ENCODE measurements at places on chromosomes 5 and 9.

DNA sequence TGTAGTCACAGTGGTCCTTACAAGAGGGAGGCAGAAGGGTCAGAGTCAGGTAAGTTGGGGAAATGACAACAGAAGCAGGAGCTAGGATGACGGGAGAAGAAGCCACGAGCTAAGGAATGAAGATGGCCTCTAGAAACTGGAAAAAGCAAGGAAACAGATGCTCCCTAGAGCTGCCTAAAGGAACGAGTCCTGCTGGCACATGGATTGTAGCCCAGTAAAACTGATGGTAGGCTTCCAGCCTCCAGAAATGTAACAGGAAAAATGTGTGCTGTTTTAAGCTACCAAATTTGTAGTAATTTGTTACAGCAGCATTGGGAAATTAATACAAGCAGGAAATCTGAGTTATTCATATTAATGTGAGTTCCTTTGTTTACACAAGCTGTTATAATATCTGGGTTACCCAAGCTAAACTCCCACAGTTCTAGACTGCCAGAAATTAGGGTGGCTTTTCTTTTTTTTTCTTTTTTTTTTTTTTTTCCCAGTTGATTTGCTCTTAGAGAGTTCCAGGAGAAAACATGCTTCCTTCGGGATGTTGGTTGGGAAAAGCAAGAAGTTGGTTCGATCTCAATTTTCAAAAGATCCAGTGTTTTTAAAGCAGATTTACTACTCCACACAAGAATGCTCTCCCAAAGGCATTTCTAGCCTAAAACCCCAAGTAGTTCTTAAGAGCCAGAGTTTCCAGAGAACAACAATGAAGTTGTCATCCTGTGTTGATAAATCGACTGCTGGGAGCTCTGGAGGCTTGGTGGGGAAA lies 400.0 kb upstream of the SLC24A2 start:
- DNase-seq, result no peak

DNA sequence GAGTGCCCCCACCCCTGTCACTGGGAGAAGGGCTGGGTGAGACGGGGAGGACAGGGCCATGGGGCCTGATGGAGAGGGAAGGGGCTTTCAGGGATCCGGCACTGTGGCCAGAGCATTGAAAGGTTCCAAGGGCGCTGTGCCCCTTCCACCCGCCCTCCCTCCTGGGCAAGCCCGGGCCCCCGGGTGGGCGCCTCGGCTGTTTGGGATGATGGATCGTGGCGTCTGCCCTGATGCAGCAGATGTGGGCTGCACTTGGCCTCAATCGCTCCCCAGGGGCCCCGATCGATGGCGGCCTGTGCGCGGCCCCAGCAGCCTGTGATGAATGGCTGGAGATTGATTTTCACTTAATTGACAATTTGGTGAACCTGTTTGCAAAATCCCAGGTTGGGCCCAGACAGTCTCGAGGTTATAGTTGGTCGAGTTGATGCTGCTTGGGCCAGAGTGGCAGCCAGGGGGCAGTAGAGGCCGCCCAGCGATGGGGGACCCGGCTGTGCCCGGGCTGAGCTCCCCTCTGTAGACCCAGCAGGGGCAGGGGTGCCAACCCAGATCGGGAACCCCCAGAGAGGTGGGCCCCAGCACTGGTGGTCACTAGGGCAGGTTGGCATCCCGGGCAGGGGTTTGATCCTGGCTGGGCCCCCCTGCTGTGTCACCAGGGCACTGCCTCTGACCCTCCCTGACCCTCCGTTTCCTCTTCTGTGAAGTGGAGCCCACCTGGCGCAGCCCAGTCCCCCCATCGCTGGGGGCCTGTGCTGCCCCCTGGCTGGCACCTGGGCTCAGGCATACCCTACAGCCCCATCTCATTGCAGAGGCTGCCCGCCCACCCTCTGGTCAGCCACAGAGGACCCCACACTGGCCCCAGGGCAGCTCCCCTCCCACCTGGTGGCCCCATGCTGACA lies 34.7 kb downstream of the LHX3 start:
- peak; percentile 38 for DNase-seq

- DNase-seq, result no peak
These were observed 71.0 kb downstream of the USP20 start for GRCh38 chr9:129906298-129906697.

DNA sequence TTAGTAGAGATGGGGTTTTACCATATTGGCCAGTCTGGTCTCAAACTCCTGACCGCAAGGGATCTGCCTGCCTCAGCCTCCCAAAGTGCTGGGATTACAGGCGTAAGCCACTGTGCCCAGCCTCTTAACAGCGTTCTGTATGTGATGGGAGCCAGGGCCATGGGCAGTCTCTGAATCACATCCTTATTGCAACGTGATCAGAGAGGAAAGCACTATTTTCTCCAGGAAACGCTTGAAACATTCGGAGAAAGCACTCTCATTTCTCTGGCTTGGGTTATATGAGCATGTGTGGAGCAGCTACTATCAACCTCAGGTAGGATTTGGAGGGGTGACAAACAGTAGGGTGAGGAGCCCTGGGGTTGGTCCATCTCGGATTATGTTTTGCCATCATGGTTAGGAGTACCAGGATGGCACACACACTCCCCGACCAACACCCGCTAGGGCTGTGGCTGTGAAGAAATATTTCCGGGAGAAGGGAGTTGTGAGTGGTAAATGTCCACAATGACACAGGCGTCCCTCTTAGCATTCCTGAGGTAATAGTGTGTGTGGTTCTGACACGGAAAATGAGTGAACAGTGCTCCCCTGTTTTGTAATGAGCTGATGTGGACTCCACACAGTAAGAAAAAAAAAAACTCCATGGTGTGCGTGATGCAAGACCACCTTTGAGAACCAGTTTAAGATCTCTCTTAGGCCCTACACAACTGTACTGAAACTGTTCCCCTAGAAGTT lies 406.2 kb upstream of the ZNF608 start:
- no peak for DNase-seq

DNA sequence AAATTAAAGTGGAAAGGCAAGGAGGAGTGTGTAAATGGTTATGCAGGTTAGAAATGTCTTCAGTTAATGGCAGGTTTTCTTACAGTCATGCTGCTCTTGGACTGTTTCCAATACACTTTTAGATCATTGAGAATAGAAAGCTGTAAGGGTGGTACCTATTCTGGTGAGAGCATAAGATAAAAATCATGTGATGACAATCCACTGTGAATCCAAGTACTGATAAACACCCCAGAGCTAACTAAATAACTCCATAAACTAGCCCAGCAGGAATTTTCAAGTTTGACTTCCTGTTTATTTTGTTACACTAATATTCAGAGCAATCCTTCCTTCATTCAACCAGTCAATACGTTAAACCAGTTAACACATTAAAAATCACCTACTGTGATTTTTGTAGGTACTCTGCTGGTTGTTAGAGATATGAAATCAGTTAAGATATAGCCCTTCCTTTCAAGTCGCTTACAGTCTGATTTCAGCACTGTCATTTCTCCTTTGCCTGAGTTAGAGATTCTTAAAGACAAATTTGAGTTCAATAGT lies 22.6 kb downstream of the VCAN start:
- DNase-seq, result no peak

GRCh38 chr5:6517510-6517909 lies 68.9 kb downstream of the UBE2QL1 start:
- no peak for DNase-seq

GRCh38 chr9:127133739-127134167 lies 11.3 kb upstream of the ANGPTL2 start:
- no peak for DNase-seq

GRCh38 chr5:133602835-133603380 lies 9.4 kb downstream of the FSTL4 start:
- DNase-seq, result no peak

DNA sequence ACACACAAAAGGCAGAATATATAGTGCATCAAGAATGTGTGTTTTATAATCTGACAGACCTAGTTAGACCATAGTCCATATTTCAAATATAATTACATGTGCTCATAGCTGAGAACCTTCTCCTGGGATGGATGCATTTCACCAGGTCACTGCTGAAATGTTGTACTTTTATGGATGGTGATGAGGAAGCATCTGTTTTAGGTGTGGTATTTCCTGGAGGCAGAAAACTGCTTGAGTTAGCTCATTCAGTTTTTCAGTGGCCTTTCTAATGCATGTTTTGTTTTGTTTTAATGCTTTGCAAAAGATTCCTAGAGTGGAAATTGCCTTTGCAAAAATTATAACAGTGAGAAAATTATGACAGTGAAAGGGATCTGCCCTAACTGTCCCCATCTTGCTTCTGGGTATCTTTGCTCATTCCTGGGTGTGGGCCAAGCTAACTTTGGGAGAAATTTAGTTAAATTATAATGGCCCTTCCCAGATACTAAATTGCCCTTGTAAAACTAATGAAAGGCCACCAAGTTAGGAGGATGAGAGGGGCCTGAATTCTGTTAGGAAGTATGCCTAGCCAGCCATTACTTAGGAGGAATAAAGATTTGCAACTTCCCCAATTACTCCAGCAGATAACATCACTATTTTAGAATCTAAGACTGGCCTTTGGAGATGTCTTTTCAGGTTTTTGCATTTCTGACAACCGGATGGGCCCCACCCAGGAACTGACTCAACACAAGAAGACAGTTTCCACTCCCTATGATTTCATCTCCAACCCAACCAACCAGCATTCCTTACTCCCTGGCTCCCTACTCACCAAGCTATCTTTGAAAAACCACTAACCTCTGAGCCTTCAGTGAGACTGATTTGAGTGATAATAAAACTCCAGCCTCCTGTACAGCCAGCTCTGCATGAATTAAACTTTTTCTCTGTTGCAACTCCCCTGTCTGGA lies 7.0 kb upstream of the IL12B start:
- DNase-seq, result peak; percentile 22

DNA sequence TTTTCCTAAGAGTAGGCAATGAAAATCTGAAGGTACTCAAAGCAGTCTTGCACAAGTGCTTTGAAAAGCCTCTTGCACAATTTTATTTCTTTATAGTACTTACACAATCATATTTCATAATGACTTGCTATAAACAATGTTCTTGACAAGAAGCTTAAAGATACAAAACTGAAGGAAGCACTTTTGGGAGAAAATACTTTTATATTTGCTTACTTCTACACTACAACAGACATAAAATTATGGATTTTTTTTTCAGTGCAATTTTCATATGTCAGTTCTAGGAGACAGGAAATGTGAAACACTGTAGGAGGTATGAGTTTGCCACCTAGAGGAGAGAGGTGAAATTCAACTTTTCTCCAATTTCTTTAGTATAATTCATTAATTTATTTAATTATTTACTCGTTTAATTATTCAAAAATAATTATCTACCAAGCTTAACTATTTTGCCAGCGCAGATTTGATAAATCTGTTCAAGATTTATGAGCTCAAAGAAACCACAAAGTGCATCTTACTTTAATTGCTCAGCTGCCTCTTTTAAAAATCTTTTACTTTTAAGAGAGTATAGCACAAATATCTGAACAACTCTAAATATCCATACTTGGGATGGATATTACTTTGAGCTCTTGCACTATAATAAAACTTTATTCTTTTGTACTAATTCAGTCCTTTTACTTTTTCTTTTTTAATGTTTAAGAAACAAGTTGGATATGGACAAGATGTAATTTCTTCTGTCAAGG lies 29.0 kb upstream of the CDKN2B start:
- no peak for DNase-seq

DNA sequence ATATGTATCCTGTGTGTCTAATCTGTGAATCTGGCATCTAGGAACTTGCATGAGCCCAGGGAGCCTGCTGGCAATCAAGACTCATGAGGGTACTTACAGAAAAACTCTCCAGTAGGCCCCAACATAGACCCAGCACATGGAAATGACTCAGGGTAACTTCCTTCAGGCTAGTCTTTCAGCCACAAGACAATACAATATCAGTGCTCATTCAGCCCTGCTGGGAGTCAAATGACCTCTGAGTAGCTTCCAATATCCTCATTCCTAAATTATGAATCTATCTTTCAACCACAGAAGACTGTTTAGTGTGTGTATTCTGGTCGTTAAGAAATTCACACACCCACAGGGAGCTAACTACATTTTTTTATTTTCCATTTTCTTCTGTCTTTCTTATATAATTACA lies 1273.0 kb downstream of the EFNA5 start:
- DNase-seq, result no peak

DNA sequence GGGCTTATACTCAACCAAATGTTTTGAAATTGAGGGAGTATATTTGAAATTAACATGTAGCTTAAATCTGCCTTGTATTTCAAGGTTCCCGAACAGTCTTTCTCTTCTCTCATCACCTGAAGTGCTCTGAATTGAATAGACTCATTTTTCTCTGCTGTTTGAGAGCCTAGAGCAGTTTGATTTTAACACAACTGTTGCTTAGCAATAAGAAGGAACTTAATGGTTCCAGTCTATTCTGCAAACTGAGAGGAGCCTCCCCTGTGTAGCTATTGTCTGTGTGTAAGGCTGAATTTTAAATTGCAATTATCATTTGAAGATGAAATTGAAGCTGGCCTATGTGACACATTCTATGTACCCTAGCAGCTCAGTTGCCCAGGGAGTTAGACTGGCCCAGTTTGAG lies 87.1 kb upstream of the CKMT2 start:
- no peak for DNase-seq

- DNase-seq, result no peak
These were observed 55.3 kb downstream of the IL33 start for GRCh38 chr9:6270896-6271295.

DNA sequence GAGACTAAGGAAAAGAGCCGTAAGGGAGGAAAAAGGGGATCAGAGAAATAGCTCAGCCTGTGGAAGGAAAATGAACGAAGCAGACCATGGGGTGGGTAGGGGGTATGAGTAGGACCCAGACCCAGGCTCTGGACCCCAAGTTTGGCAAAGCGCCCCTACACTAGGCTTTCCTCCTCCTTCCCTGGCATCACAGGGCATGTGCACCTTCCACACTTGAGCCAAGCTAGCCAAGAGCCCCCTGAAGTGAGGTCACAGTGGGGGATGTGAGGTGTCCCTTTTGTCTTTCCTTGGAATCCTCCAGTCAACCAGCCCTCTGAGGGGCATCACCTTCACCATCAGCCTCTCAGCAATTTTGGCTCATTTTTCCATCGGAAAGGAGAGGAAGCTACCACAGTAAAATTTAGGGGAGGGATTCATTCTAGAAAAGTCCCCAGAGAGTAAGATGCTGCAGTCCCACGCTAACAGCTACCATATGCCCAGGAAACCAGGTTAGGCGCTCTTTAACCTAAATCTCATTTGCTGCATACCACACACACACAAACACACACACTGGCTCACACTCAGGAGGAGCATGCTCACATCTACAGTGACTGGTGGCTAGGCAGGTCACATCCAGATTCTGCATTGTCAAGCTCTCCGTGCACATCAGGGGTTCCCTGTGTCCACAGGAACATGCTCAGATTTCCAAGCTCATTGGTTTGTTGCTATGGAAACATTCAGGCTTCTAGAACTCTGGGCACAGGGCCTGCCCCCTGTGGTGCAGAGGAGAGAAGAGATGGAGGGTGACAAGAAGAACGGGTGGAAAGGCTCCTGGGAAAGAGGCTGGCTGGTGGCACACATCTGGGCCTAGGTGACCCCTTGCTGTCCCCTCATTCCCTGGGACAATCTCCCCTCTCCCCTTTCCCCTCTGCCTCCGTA lies 9.9 kb downstream of the REEP2 start:
- no peak for DNase-seq

DNA sequence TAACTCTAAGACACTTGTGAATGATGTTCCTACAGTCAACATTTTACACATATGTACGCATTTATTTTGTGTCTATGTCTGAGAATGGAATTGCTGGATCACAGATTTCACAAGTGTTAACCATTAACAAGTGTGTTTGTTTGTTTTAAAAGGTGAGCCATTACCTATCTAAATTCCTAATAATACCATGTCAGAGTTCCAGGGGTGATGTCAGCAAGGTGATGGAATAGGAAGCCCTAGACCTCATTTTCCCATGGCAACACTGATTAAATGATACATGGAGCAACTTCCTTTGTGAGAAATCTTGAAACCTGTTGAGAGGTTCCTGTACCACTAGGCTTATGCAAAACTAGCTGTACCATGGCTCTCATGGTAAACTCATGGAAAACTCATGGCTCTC lies 309.7 kb downstream of the CYLC2 start:
- no peak for DNase-seq

- no peak for DNase-seq
These were observed 281.0 kb upstream of the ZNF462 start for GRCh38 chr9:106581973-106582372.
